ENCODE measurements at places on chromosomes 2 and 18.

GRCh38 chr18:44541159-44541558 lies 139.5 kb upstream of the SETBP1 start:
- DNase-seq, result no peak

GRCh38 chr2:237590272-237591140 lies at the start of gene RAB17:
RAB17 (minus strand) TSS chr2:237590734; CDS start chr2:237586154, 4,580 bp downstream.
- DNase-seq, result no peak

DNA sequence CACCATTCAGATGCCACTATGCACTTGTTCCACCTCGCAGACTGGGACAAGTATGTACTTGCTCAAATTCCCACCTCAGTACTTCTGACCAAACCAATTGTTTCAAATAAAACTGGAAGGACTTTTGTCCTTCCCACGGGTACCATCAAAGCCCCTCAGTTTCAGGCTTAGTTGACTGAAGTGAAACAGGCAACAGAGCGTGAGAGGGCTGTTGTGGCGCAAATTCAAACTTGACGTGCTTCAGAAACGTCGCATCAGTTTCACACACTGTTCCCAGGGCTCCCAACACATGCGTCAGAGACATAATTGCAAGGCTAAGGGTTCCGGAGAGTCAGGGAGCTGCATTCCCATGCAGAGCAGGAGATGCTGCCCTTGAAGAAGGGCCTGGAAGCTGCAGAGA lies 33.7 kb downstream of the RNF152 start:
- DNase-seq, result no peak

DNA sequence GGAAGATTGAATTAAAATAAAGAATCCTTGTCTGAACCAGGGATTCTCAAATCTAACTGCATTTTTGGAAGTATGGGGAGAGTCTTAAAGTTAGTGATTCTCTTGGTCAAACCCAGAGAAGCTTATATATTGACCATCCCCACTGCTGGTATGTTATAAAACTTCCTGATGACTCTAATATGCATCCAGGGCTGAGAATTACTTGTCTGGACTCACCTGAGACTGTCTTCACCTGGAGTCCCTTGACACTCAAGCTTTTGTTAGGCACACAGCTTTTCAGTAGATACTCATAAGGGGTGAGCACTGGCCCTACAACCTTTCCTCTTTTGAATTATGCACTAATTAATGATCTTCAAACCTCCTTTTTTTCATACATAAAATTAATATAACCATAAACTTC lies 149.6 kb upstream of the GULP1 start:
- DNase-seq, result no peak

GRCh38 chr2:180040146-180040925 lies 33.2 kb upstream of the CWC22 start:
- DNase-seq, result no peak

- DNase-seq, result no peak
Observed at GRCh38 chr2:96085541-96086355, 30.6 kb downstream of the ADRA2B start.

DNA sequence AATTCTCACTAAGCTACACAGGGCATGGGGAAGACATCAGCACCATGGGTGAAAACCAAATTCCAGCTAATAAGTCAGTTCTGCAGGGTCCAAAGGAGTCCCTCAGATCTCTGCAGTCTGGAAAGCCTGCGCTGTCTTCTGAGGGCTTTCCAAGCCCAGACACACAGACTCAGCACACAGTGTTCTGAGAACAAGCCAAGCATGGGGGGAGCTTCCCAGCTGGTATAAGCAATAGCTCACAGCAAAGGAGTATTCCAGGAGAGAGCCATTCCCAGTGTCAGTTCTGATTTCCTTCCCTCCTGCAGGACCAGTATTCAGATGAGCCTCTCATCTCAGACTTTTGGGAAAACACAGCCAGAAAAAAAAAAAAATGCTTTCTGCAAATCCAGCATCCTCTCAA lies 370.8 kb downstream of the TNS1 start:
- DNase-seq, result no peak
